ENCODE measurements at places on chromosomes 6 and 20.

DNA sequence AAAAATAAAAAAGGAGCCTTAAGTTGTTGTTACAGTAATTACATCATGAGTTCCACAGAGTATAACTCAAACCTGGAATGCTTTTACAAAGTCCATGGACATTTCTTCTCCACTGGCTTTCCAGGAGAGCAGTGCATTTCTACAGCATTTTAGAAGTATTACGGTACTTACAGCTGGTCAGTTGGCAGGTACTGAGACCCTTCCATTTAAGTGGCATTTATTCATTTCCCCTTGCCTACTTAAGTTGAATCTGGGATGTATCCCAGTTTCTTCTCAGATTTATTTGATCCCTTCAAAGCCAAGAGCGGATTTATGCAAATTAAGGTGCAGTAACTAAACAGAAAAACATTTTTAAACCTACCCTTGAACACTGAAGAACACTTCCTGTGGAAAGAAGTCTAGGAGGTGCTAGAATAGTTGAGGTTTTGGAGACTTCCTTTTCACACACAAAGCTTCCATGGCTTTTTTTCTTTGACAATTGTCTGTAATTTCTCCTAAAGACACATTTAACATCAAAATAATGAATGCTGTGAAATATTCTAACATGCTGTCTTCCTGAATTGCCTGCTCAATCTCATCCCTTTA lies 3.4 kb downstream of the PRDM13 start:
- DNase-seq: no peak

DNA sequence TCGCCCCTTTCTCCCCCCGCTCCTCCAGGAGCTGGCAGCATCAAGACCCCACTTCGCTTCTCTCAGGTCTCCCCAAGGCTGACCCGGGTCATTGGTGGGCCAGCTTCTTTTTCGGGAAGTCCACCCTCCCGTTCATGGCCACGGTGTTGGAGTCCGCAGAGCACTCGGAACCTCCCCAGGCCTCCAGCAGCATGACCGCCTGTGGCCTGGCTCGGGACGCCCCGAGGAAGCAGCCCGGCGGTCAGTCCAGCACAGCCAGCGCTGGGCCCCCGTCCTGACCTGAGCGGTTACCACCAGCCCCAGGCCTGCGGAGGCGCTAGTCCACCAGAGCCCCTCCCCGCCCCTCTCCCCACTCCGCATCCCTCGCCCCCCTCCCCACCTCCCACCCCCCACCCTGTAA lies 1.0 kb downstream of the PPDPF start:
- no peak for DNase-seq

GRCh38 chr6:37934276-37934675 lies 114.7 kb downstream of the ZFAND3 start:
- no peak for DNase-seq

GRCh38 chr20:7348253-7348652 lies 580.8 kb downstream of the BMP2 start:
- no peak for DNase-seq

DNA sequence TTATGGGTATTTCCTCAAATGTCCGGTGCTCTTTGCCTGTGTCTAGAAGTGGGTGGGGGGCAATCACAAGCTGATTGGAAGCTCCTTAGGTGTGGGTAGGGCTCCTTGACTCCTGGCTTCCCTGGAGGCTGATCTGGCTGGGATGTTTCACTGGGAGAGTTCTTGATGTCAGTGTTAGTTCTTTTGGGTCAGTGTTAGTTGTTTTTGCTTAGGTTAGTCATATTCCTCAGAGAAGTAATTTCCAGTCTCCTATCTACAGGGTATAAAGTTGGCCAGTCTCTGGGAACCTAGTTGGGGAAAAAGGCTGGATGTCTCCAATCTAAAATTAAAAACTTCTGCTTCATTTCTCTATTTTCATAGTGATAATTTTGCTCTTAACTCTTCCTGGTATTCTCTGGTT lies 23.6 kb downstream of the CDC5L start:
- DNase-seq: no peak

DNA sequence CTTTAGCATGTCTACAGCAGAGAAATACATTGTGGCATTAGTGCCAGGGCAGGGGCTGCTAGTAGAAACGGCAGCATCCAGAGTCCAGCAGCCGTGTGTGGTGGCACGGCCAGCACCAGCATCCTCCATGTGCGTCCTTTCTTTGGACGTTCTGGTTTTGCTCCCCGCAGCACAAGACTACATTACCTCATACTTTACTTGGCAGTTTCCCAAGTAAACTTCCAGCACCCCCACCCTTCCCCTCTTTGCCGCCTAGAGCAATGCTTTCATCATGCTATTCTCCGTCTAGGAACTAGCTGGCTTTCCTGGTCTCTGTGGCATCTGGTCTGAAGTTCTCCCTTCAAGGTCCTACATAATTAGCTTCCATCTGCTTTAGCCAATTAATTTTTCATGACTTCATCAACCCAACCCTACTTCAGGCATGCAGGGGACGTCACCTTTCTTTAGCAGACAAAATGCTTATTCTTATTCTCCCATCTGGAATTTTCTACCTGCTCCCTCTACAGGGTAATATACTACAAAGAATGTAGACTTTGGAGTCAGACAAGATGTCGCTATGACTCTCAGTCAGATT lies 67.6 kb downstream of the BLOC1S5 start:
- no peak for DNase-seq

DNA sequence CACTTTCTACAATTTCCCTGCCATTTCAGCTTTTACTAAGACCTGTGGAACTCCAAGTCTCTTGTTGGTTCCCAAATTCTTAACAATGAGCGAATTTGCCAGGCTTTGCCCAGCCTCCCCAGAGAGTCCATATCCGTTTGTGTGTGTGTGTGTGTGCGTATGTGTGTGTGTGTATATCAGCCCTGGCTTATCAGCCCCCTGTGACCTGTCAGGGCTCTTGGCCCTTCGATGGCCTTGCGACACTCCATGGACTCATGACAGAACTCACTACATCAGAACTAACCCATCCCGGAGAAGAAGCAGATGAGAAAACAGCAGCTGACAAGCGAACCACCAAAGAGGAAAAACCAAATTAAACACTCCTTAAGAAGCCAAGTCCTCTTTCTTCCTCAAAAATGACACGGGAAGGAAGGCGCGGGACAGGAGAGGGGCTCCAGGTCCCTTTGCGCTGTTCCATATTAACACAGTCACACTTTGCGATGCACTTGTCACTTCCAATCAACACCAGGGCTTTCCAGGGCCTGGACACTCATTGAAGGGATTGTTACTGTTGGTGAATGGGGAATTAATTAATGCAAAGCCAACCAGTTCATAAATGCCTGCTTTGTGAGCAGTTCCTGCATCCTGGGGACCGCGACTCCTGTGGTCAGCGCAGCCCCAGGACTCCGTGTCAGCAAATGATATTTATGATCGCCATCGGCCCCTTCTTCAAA lies 524.0 kb downstream of the CD83 start:
- DNase-seq: no peak

GRCh38 chr6:16190214-16190613 lies 48.2 kb upstream of the GMPR start:
- no peak for DNase-seq

- DNase-seq: no peak
Measured at GRCh38 chr6:167341665-167342655, 17.1 kb downstream of the TTLL2 start.
